ENCODE measurements at places on chromosomes 12 and 14. TPM values are rescaled to one million over a fixed set of nuclear protein-coding genes. Genes with fewer than 3 reads are reported as not detected.

GRIP1 gene
- 0.32 TPM for total RNA-seq

OLR1 gene
- total RNA-seq: 9.3 TPM

NPAS3 gene
- 0.86 TPM for total RNA-seq

MLF2 gene
- total RNA-seq: 160 TPM

TPPP2 gene
- total RNA-seq: not detected

ASCL1 gene
- not detected for total RNA-seq

CBLN3 gene
- 1.7 TPM for total RNA-seq

DCAF11 gene
- total RNA-seq: 45.1 TPM

GRCh38 chr14:75933712-75934296, 48.0 kb downstream of the TGFB3 start:
- DNase-seq: no peak

DNA sequence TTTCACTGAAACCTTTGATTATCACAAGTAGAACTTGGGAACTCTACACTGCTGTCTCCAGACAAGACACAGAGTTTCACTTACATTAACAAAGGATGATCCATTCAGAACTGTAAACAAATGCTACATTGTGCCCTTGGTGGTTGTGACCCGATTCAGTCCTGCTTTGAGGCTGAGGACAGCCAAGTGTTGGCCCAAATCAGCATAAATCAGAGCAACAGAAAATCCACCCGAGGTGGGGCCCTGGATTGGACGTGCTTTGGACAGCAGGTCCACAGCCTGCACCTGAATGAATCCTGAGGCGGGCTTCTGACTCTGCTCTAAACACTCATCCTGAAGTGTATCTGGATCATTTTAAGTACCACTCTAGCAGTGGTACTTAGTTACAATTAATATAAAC, 68.8 kb downstream of the PPP2R5C start:
- DNase-seq: no peak

- peak; percentile 89 for DNase-seq
Observed at GRCh38 chr12:127987199-127987901, 279.6 kb upstream of the TMEM132C start.

GRCh38 chr12:27553941-27554340, 29.9 kb downstream of the PPFIBP1 start:
- DNase-seq: peak; percentile 69

- peak; percentile 96 for DNase-seq
Observed at GRCh38 chr12:123115409-123116121, 35.3 kb downstream of the PITPNM2 start.

GRCh38 chr12:8143261-8143660, 13.6 kb upstream of the ZNF705A start:
- DNase-seq: no peak

- DNase-seq: no peak
Observed at GRCh38 chr14:104638927-104639450, 34.4 kb upstream of the TMEM179 start.

GRCh38 chr14:64201296-64201695, 92.9 kb downstream of the ESR2 start:
- no peak for DNase-seq

- peak; percentile 19 for DNase-seq
Observed at GRCh38 chr12:95037906-95038305, 34.4 kb upstream of the NDUFA12 start.

DNA sequence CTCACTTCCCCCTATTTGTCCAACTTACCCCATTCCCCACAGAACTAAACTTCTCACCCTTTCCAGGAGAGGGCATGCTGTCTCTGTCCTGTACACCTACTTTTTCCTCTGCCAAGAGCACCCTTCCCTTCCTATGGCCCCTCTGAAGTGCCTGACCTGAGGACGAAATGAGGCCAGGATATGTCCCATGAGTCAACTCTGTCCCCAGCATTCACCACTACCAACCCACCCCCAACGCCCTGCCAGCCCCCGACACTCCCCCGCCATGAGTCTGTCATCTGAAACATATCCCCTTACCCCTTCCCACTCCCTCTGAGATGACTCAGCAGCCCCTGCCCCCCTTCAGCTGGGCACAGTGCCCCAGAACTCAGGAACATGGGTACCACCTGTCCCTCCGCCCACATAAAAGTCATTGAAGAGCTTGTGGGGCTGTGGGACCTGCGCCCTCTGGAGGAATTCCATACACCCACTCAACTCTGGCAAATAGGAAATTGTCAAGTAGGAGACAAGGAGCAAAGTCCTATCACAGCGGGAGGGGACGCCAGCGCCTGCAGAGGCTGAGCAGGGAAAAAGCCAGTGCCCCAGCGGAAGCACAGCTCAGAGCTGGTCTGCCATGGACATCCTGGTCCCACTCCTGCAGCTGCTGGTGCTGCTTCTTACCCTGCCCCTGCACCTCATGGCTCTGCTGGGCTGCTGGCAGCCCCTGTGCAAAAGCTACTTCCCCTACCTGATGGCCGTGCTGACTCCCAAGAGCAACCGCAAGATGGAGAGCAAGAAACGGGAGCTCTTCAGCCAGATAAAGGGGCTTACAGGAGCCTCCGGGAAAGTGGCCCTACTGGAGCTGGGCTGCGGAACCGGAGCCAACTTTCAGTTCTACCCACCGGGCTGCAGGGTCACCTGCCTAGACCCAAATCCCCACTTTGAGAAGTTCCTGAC, 26.3 kb downstream of the ITGA7 start:
- DNase-seq: peak; percentile 20

DNA sequence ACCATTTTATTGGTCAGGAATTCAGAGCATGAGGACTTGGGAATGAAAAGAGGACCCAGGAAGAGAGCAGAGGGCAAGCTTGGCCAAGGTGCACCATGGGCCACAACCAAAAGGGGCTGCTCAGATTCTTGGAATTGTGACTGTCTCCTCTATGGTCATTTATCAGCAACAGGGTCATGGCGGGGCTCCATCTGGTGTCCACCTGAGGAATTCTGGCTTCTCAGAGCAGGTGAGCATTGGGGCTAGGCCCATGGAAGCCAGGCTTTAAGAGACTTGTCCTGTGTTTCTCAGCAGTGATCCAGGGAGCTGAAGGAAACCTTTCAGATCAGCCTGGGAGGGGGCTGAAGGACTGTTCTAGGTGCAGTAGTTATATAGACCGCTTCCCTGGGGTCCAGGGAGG, 2.6 kb upstream of the RIN3 start:
- no peak for DNase-seq

DNA sequence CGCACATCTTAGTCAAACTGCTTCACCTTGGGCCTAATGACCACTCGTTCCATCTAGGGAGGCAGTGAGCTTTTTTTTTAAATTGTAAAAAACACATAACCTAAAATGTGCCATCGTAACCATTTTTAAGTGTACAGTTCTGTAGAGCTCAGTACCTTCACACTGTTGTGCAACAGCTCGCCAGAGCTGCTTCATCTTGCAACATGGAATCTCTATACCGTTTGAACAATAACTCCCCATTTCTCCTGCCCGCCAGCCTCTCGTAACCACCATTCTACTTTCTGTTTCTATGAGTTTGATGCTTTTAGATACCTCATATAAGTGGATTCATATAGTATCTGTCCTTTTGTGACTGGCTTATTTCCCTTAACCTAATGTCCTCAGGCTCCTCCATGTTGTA, 196.2 kb downstream of the CHST11 start:
- DNase-seq: no peak

DNA sequence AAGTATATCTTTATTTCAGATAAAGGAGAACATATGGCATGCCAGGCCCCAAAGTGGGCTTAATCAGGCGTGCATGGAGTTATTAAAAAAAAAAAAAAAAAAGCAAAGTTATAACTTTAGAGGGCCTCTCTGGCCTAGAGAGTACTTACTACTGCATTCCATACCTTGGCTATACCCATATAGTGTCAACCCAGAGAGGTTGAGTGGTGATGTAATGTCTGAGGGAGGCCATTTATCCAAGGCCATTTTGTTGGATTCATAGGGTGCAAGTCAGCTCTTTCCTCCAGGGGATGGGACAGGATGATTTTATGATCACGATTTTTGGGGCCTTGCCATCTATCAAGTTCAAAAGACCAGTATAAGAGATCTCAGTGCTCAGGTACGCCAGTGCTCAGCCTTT, 66.4 kb downstream of the DCAF5 start:
- no peak for DNase-seq

DNA sequence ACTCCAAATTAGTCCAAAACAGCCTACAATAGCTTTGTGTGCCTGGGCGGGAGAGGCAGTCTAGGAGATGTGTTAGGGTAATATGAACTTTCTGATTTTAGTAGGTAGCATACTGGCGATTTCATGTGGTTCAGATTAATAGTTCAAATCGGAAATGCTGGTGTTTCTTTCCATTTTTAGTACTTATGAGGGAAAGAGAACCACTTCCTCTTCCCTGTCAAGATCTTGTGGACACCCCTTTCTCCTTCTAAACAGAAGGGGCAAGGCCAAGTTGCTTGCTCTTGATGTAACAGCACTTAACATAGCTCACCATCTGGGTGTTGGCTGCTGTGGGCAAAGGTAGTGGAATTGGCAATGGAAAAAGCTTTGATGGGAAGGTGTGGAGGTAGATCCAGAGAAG, 32.2 kb upstream of the IGF1 start:
- DNase-seq: no peak

DNA sequence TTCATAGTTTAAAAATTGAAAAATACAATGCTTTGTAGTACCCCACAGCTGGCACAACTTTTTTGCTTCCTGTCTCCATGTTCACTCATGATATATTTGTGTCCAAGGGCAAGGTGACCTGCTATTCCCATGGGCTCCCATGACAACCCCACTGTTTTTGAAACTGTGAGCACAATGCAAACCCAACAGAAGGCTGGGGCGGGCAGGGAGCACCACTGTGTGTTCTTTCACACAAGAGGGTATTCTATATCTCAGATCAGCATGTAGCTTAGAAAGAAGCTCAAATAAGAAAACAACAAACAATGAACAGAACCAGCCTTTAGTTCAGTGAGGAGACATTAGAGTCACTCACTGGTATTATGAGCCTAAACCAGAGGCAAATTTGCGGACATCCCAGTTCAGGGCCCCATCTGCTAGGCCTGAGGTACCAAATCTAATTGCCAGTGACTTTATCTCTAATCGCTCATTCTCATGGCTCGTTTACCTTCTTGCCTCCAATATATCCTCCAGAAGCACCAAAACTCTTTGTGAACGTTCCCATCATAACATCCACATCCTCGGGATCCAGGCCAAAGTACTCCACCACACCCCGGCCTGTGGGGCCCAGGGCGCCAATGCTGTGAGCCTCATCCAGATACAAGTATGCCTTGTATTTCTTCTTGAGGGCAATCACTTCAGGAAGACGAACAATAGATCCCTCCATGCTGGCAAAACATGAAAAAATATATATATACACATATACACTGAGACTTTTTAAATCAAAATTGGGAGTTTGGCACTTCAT, 56.4 kb upstream of the ISM2 start:
- no peak for DNase-seq

DNA sequence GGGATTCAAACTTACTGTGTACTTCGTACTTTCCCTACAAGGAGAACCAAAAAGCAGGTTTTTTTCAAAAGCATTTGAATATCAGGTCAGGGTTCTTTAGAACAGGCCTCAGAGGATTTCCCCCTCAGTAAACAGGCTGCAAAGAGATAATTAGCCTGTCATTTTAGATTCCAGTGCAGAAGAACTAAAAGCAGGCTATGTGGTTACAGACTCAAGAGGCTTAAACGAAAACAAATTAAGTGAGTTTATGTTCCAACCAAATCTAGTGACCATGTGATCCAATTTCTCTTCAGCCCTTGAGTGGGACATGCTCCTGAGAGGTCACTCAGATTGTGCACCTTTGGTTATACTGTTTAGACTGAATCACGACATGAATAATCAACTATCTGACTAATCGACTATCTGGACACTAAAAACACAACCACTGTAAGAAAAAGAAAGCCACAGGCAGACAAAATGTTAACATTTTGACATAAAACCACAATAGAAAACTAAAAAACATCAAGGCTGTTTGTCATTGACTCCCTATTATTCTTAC, 4.5 kb downstream of the TMED8 start:
- DNase-seq: peak; percentile 84

GRCh38 chr12:114952573-114953271, 268.7 kb upstream of the TBX3 start:
- peak; percentile 33 for DNase-seq

- DNase-seq: peak; percentile 69
Observed at GRCh38 chr12:12171991-12172511, 94.8 kb downstream of the LRP6 start.

DNA sequence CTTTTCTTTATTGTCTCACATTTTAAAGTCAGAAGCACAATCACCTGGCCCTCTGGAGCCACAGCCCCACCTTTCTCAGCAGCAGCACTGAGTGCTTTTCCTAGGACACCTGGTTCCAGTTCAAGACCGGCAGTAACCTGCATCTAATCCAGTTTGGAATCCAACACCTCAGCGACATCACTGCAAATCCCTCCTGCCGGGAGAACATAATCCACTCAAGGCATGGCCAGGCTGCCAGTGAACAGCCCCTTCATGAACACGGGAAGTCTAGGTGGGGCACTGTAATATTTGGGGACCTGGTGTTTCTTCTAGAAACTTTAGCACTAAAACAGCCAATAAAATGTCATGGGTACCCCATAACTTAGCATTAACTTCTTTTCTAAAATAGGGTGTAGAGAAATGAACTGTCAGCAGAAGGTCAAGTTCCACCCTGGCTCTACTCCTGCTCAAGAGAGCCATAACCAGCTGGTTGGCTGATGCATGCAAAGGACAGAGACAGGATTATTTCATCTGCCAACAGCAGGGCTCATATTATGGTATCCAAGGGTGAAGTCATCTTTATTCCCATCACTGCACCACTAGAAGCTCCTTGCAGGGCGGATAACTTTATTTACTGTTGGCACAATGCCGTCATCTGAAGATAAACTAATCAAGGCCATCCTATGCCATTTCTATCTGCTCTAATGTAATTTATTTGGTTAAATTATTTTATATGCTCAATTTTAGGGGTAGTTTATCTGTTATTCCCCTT, 76.7 kb downstream of the TTC7B start:
- no peak for DNase-seq

GRCh38 chr12:61998791-61999190, 261.4 kb upstream of the USP15 start:
- DNase-seq: no peak

GRCh38 chr14:96090441-96091148, 51.4 kb downstream of the C14orf132 start:
- DNase-seq: peak; percentile 82

DNA sequence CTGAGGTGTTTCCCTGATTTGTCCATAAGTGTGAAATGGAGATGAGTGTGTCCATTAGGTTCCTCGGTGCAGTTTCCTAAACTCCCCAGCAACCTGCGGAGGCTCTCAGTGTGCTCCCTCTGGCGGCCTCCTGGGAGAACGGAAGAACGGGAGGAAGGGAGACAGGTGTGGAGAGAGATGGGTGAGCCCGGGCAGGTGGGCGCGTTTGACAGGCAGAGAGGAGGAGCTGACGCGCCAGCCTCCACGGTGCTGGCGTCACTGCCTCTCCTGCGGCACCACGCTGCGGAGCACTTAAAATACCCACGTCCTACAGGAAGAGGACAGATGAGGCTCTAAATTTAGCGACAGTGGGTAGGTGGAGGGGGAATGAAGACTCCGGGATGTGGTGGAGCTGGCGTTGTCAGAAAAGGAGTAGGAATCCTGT, 26.8 kb upstream of the PEX5 start:
- peak; percentile 24 for DNase-seq

- no peak for DNase-seq
Observed at GRCh38 chr12:112498580-112498979, 79.8 kb downstream of the PTPN11 start.

Measured in fibroblast of villous mesenchyme (primary cell).